ENCODE measurements at places on chromosomes 13 and 19. TPM values are rescaled to one million over a fixed set of nuclear protein-coding genes. Genes with fewer than 3 reads are reported as not detected.

The ZNF93 gene
- total RNA-seq: 8.9 TPM

The VSIG10L gene
- 3.3 TPM for total RNA-seq

The MEGF8 gene
- total RNA-seq: 14.2 TPM

The ZNF558 gene
- total RNA-seq: 43.3 TPM

The RASAL3 gene
- total RNA-seq: 0.10 TPM

The ZNF865 gene
- 25.6 TPM for total RNA-seq

The KIR2DL3 gene
- total RNA-seq: not detected

The KLC3 gene
- total RNA-seq: 0.49 TPM

The MYO9B gene
- 79.4 TPM for total RNA-seq

The CCDC70 gene
- not detected for total RNA-seq

The OR10H5 gene
- total RNA-seq: not detected

The PSG3 gene
- not detected for total RNA-seq

The MYCBP2 gene
- 41.4 TPM for total RNA-seq

The LILRA5 gene
- total RNA-seq: not detected

The RDH8 gene
- not detected for total RNA-seq

The PSG7 gene
- not detected for total RNA-seq

The TNFSF9 gene
- total RNA-seq: 2.9 TPM

The TNNT1 gene
- 116 TPM for total RNA-seq

The CRX gene
- total RNA-seq: not detected

The F10 gene
- 0.18 TPM for total RNA-seq

The OR7D2 gene
- total RNA-seq: not detected

The IGFLR1 gene
- total RNA-seq: 12.5 TPM

The IGFL3 gene
- not detected for total RNA-seq

The CLEC17A gene
- total RNA-seq: not detected

Data from Panc1 (cell line).